LoVo (cell line): ENCODE measurements at places on chromosomes 7 and 10.

- DNase-seq: no peak
Measured at GRCh38 chr7:78301407-78301806, 502.8 kb downstream of the PHTF2 start.

GRCh38 chr7:27198138-27198841 is 1.6 kb downstream of the HOXA13 start:
- DNase-seq: peak; percentile 39

DNA sequence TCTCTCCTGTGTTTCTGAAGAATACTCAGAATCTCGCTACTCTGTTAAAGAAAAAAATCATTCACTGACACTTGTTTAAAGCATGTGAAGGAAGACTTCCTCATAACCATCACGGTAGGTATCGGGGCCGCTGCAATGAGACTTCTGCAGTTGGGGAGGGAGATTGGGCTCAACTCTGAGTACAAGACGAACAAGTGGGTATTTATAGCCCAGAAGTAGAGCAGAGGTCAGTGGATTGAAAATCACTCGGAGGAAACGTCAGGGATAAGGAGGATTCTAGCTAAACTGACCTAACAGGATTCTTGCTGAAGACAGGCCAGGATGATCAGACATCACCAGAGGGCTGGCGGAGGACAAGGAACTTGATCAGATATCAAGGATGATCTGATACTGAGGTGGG is 33.3 kb downstream of the ITPRIP start:
- no peak for DNase-seq

DNA sequence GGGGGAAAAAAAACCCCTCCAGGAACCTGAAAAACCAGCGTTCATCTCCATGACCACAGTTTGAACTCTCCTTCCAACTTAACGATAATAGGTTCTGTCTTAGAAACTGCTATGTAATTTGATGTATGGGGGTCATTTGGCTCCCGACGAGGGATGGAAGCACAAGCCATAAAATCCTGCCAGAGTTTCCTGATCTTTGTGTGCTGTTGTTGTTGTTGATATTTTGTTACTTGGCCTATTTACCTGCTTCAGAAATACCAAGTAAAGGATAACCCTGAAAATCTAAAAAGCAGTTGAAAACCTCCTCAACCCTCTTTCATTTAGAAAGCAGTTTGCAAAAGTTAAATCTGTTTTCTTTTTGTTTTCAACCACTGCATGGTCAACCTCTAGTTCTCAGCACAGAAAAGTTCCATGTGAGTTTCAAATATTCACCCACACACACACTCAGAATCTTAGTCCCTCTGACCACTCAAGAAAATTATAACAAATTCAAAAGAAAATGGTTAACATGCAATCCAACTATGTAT is 9.3 kb upstream of the HOXA2 start:
- DNase-seq: no peak

- DNase-seq: no peak
Measured at GRCh38 chr10:53358536-53358935, 586.0 kb upstream of the MBL2 start.

GRCh38 chr10:28892818-28893547 is 215.7 kb downstream of the BAMBI start:
- no peak for DNase-seq

DNA sequence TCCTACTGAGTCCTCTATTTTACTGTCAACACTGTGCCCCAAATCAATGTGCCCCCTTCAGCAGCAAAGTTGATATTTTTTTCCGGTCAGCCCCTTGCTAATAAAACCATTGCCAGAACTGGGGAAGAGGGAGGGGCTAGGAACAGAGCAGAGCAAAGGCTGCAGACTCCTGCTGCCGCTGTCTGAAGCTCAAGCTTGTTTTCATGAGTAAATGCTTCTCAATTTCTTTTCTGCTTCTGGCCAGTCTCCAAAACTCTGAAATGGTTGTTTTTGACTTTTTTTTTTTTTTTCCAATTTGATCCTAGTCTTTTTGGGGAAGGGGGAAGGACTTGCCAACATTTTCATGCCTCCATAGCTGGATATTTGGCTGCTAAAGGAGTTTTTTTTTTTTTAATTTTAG is 26.7 kb upstream of the PROSER2 start:
- DNase-seq: no peak

DNA sequence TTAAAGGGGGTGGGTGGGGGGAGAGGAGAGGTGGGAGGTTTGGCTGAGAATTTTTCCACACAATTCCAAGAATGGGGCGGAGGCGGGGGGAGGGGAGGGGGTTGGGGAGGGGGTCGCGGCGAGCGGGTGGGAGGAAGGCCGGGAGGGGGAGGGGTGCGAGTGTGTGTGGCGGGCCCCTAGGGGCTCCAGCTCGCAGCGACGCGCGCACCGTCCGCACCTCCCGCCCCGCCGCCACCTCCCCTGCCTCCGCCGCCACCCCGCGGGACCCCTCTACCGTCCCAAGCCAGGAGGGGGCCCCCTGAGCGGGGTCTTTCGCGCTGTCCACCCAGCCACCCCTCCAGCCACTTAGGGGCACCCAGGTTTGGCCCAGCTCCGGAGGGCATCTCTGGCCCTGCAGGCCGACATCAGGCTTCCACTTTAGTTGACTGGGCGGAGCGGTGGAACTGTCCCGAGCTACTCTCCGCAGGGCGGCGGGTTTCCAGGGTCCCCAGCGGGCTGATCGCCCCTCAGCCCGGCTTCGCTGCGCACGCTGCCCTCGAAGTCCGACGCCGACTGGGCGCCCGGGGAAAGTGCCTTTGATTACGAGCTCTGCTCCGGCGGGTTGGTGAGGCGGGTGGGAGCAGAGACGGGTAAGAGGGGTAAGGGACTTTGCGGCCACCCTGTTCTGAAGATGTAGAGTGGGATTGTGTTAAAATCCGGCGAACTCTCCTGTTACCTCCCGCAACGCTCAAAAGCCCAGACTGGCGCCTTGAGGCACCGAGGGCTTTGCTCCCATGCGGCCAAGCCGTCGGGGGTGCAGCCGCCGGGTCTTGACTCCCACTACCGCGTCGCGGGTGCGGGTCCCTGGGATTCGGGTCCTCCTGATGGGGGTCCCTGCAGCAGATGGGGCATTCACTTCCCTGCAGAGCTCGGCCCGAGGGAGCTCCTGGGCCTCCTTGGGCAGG is 1.8 kb upstream of the VAX1 start:
- DNase-seq: no peak

GRCh38 chr10:29634764-29635625 is at the start of gene SVIL:
TSS of gene SVIL (minus strand) at chr10:29634971. CDS start at chr10:29555058, 79,913 bp downstream.
- no peak for DNase-seq

GRCh38 chr7:111735661-111736551 is 173.6 kb upstream of the IMMP2L start:
- DNase-seq: peak; percentile 78

DNA sequence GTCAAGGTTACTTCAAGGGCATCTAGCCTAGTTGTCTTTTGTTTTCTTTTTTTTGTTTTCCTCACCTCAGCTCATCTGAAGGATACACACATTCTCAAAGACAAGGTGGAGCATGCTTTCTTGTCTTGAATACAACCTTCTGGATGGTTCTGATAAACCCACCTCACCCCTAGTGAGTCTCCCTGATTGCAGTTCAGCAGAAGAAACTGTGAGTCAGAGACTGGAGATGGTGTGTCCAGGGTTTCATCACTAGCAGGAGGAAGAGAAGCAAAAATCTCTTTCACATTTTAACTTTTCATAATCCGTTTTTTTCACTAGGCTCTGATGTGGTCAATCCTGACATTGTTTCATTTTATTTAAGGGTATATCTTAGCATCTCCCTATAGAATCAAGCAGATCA is 143.0 kb upstream of the NRBF2 start:
- DNase-seq: no peak

- no peak for DNase-seq
Measured at GRCh38 chr7:73856941-73857340, 4.0 kb upstream of the TMEM270 start.

DNA sequence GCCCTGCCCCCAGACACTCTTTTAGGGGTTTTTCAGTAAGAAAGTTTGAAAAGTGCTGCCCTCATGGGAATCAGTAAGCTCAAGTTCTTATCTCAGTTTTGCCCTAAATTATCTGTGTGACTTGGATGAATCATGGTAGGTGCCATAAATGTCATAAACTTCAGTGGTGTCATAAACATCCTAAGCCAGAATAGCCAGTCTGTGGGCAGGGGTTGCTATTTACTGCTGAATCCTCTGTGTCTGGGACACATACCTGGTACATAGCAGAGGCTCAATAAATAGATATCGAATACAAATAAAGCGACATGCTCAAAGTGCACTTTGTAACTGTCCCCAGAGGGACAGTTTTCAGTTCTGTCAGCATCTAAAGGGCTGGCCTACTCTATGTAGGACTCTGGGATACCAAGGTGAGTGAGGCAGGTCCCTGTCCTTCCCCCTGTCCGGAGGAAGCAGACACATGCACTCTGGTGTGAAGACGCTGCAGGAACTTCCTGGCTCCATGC is 502.1 kb downstream of the RPS24 start:
- DNase-seq: peak; percentile 48

- no peak for DNase-seq
Measured at GRCh38 chr10:123136806-123137642, 1.3 kb downstream of the HMX3 start.

DNA sequence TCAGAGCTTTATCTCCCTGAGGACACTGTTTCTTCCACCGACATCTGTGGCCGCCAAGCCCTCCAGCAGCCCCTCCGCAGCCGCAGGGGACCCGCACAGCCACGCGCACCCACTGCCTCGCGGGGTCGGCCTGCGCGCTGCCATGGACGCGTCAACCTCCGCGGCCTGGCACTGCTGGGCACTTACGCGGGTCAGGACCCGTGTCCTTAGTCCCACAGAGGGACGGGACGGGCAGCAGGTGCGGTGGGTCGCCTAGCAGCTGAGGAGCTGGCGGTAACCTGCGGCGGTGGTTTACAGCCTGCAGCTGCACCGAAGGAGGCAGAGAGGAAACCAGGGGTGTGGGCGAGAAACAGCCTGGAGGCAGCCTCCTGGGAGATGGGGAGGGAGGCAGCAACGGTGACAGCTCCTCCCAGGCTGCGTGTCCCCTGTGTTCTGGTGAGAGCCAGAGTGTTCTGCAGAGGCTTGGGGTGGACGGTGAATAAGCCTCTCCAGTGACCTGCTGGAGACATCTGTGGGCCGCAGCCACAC is 61.3 kb downstream of the SEC61G start:
- no peak for DNase-seq

GRCh38 chr7:66415659-66416265 is 210.6 kb downstream of the TPST1 start:
- no peak for DNase-seq

DNA sequence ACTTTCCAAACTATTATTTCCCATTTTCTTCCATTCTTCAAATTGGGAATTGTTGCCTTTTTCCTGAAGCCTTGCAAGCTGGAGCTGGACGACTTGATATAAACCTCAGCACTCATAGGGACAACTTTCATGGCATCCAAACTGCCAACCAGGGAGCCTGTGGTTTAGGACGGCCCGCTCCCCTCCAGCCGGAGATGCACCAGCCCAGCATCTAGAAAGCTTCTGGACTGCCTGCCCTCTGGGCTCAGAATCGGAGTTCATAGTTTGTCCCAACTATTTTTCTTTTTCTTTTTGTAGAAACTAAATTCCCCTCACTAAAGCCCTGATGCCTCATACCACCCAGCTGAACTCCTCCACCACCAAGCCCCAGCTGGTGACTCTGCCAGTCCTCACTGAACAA is 200.3 kb downstream of the DNAJB6 start:
- DNase-seq: no peak

GRCh38 chr10:74139981-74140380 is 10.6 kb downstream of the AP3M1 start:
- DNase-seq: no peak

DNA sequence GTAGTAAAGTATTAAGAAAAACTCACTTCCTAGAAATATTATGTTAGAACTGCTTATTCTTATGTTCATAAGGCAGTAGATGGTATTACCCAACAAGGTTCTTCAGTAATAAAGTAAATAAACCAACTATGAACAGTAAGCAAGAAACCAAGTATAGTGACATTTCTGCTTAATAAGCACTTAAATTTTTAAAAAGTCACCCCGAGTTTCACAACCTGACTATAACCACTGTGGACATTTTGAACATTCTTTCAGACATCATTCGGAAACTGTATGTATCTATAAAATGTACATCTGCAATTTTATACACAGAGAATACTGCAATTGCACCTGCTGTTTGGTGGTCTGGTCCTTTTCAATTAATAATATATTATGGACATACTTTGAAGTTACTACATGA is 1073.6 kb downstream of the XPNPEP1 start:
- DNase-seq: no peak

- DNase-seq: no peak
Measured at GRCh38 chr10:8513155-8514147, 459.0 kb downstream of the GATA3 start.

DNA sequence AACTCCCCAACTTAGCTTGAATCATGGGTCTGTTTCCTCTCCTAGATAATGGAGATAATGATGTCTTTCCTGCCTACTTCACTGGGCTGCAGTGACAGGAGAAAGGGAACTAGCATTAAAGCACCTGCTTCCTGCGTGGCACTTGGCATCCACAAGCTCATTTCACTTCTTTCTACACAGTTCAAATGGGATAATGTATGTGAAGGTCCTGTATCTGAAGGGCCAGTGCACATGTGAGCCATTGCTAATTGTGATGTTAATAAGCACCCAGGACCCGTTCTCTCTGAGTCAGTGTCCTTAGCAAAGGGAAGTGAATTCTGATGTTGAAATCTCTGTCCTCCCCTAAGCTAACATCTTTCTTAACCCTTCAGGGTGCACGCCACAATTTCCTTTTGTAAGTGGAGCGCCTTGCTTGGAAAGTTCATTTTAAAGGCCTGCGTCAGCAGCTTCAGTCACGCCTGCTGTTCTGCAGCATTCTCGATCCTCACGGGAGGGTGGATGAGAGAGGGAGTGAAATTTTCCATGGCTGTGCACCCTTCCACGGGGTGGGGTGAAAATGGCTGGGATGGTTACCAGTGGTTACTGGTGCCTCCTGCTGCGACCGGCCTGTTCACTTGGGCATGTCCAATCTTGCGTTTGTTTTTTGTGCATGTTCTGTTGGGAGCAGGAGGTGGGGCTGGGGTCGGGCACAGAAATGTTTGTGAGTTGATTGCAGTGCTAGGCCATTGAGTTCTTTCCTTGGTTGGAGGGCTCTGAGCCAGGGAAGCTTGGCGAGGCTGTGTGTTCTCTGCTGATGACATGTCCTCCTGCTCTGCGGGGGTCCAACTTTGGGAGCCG is 59.2 kb downstream of the HK1 start:
- no peak for DNase-seq

GRCh38 chr7:4683884-4684565 is 1.9 kb downstream of the FOXK1 start:
- peak; percentile 61 for DNase-seq

GRCh38 chr10:26527018-26527417 is 88.9 kb downstream of the APBB1IP start:
- no peak for DNase-seq
